ENCODE measurements at places on chromosomes 1 and 21. TPM values are rescaled to one million over a fixed set of nuclear protein-coding genes. Genes with fewer than 3 reads are reported as not detected.

GRCh38 chr1:55706397-55706796 lies 491.2 kb upstream of the USP24 start:
- DNase-seq = no peak

DNA sequence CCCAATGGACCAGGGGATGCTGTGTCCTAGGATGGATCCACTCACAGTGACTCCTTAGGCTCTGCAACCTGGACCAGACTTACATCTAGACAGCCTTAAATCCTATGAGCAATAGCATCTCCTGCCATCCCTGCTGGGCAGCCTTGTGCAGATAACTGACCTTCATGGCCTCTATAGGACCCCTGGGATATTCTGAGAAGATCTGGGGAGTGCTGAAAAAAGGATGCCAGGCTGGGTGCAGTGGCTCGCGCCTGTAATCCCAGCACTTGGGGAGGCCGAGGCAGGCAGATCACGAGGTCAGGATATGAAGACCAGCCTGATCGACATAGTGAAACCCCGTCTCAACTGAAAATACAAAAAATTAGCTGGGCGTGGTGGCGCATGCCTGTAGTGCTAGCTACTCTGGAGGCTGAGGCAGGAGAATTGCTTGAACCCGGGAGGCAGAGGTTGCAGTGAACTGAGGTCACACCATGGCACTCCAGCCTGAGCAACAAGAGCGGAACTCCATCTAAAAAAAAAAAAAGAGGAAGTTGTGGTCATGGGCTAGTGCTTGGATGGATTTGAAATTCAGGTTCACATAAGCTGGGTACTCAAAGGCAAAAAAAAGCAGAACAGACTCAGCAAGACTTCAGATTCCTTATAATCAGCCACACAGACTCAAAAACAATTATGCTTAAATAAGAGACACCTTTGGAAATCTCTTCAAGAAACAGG lies 10.9 kb upstream of the SH2D1B start:
- DNase-seq = no peak

DNA sequence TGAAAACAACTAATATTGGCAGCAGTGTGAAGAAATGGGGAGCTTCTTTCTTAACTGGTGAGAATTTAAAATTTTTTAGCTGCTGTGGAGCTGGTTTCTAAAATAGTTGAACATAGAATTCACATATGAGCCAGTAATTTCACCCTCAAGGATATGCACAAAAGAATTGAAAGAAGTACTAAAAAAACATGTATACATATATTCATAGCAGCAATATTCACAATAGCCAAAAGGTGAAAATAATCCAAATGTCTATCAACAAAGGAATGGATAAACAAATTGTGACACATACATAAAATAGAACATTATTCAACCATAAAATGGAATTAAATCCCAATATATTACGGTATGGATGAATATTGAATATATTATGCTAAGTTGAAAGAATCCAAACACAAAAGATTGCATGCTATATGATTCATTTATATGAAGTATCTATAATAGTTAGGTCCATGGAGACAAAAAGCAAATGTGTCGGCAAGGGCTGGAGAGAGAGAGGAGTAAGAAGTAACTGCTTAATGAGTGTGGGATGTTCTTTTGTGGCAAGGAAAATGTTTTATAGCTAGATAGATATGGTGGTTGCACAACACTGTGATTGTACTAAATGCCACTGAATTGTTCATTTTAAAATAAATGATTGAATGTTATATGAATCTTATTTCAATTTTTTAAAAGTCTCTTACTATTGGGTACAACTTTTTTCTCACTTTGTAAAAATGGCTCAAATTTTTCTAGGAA lies 14.8 kb upstream of the COL11A1 start:
- DNase-seq = no peak

GRCh38 chr1:215551806-215552205 lies 15.3 kb upstream of the KCTD3 start:
- no peak for DNase-seq

Gene LDLRAP1
- 11.3 TPM for polyA plus RNA-seq

- no peak for DNase-seq
These were observed 67.2 kb downstream of the SYDE2 start for GRCh38 chr1:85133565-85134159.

Gene ALX3
- not detected for polyA plus RNA-seq

GRCh38 chr1:193538003-193538354 lies 351.6 kb upstream of the B3GALT2 start:
- DNase-seq = no peak

DNA sequence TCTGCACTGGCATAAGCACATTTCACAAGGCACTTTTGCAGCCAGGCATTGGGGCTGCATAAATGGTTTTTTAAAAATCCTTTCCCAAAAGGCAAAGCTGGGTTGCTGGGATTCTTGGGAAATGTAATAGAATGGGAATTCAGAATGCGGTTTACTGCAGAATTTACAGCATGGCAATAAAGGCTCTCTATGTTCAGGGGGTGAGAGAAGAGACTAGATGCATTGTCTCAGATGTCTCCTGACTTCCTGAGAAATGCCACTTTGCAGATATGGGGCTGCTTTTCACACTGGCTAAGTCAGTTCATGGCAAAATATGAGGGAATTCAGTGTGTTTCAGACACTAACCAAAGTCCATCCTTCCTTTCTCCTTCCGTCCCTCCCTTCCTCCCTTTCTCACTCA lies 13.5 kb downstream of the FCGR2B start:
- no peak for DNase-seq

DNA sequence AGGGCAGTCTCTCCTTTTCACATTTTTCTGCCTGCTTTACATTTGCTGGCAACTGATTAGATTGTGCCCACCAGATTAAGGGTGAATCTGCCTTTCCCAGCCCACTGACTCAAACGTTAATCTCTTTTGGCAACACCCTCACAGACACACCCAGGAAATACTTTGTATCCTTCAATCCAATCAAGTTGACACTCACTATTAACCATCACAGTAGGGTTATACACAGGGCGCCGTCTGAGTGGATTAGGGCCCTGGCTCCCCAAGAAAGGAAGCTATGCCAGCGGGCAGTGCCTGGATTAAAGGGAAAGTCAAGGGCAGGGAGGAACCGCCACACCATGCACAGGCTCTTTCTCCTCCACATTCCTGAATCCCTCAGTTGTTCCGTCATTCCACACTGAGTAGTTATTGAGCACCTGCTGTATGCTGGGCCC lies 56.2 kb downstream of the EVA1C start:
- DNase-seq = no peak

GRCh38 chr21:33963848-33964555 lies 48.4 kb upstream of the ATP5PO start:
- no peak for DNase-seq

GRCh38 chr21:32410916-32411315 lies 1.6 kb upstream of the EVA1C start:
- DNase-seq = no peak

Gene GLIS1
- 0.05 TPM for polyA plus RNA-seq

- DNase-seq = no peak
These were observed 17.1 kb upstream of the RNF11 start for GRCh38 chr1:51219022-51219421.

- no peak for DNase-seq
These were observed 57.9 kb downstream of the SLAMF6 start for GRCh38 chr1:160465123-160465522.

GRCh38 chr1:14522077-14522925 lies 76.2 kb upstream of the KAZN start:
- DNase-seq = no peak

DNA sequence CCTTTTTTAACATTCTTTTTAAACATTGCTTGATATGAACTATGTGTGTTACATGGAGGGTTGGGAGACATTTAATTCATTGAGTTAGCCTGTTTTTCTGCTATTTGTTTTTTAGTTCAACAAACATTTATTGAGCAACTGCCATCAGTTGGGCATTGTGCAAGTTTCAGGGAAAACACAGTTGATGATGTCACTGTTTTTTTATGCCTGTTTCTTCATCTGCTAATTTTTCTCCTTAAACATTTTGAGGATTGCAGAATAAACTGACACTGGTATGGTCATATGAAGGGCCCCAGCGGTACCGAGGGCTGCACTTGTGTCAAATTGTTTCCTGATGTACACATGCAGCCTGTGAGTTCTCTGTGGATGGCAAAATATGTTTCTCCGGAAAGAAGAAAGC lies 253.0 kb downstream of the FGGY start:
- DNase-seq = no peak

DNA sequence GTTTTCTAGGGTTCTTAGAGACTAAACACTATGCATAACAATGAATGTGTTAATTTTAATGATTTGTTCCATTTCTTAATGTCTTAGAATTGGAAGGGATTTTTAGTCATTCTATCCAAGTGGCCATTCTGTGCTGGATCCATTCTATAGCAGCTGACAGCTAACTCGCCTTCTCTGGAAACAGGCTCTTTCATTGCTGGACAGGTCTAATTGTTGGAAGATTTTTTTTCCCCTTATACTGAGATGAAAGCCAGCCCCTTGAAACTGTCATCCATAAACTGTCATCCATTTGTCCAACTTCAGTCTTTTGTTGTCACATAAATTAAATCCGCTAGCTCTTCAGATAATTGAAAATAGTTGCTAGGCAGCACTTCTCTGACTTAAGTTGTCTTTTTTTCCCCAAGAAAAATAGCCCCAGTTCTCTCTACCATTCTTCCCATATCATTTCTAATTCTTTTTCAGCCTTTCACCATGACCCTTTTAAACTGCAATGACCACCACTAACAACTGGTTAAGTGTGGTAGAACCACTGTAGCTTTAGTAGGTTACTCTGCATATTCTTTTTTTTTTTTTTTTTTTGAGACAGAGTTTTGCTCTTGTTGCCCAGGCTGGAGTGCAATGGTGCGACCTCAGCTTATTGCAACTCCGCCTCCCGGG lies 19.7 kb downstream of the AK4 start:
- DNase-seq = no peak

Gene FAF1
- polyA plus RNA-seq = 8.6 TPM

DNA sequence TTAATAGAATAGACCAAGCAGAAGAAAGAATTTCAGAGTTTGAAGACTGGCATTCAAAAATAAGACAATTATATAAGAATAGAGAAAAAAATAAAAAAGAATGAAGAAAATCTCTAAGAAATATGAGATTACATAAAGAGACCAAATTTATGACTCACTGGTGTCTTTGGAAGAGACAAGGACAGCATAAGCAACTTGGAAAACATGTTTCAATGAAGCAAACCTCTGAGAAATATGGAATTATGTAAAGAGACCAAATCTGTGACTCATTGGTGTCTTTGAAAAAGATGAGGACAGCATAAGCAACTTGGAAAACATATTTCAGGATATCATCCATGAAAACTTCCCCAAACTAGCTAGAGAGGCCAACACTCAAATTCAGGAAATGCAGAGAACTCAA lies 60.4 kb upstream of the LYPLAL1 start:
- DNase-seq = no peak

DNA sequence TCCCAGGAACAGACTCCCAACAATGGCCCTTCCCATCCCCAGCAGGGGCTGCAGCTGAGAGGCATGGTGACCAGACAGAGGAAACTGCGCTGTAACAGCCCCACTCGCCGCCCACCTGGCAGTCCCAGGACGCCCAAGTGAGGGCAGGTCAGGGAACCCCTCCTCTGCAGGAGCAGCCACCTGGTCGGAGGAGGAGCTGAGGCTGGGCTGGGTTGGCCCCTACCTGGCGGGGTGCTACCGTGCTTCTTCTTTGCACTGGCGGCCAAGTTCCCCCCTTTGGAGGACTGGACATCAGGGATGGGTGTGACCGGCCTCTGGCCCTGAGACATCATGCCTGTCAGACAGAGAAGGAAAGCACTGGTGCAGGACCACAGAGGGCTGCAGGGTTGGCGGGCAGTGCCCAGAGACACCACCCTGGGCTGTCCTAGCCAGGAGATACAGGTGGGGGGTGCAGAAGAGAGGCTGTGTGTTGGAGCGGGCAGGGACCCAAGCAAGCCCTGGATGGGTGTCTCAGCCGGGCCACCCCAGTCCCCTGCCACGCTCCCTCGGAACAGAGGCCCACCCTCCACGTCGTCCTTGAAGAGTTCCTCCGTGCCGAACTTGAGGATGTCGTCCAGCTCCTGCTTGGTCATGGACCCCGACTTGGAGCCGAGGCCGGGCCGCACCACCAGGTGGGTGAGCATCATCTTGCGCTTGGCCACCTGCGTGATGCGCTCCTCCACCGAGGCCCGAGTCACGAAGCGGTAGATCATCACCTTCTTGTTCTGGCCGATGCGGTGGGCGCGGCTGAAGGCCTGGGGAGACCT lies 51.6 kb downstream of the CHD5 start:
- DNase-seq = no peak

- peak; percentile 57 for DNase-seq
These were observed 73.5 kb downstream of the BACH1 start for GRCh38 chr21:29372063-29372802.

DNA sequence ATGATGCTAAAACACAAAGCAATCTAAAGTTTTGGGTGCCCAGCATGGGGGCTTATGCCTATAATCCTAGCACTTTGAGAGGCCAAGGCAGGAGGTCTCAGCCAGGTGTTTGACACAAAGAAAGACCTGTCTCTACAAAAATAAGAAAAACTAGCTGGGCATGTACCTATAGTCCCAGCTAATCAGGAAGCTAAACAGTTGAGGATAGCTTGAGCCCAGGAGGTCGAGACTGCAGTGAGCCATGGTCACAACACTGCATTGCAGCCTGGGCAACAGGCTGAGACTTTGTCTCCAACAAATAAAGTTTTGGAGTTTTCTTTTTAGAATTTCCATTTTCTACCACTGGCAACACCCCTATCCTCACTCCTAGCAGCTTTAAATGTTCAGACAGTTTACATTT lies 55.1 kb upstream of the GUCA2A start:
- DNase-seq = no peak

- DNase-seq = peak; percentile 39
These were observed 719 bp downstream of the EYA3 start for GRCh38 chr1:28087614-28088167.

DNA sequence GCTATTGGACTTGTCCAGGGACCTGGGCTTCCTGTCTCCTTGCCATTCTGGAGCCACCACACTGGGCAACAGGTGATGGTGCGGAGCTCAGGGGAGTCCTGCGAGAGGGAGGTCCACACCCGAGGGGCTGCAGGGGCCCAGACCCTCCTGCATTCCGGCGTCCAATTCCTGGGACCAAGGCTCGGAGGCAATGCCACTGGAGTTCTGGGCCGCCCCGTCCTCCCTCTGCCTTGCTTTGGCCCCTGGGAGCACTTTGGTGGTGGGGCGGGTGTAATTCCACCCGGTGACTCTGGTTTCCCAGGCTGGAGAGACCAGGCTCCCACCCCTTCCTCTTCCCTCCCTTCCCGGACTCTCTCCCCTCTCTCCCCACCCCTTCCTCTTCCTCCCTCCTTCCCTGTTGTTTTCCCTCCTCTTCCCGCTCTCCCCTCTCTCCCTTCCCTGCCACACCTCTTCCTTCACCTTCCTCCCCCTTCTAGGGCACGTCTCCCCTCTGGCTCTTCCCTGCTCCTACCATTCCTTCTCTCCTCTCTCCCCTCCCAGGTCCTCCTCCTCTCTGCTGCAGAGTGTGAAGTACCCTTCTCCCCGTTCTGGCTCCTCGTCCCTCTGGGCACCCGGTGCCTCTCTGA lies 2.0 kb downstream of the PRKCZ start:
- DNase-seq = no peak

DNA sequence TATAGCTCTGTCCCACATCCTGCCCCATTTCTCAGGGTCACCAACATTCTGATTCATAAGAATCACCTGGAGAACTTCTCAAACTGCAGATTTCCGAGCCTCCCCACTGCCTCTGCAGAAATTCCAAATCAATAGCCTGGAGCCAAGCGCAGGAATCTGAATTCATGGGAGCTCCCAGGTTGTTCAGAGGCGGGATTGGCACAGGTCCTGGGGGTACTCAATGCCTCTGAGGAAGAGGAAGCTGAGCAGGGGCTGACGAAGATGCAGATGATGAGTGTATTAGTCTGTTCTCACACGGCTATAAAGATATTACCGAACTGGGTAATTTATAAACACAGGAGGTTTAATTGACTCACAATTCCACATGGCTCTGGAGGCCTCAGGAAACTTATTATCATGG lies 455.5 kb downstream of the MATN1 start:
- no peak for DNase-seq

Gene NTMT2
- polyA plus RNA-seq = not detected
